ENCODE measurements at places on chromosomes 12 and 14.

- no peak for DNase-seq
Observed at GRCh38 chr14:22998329-22999012, 11.5 kb downstream of the C14orf93 start.

GRCh38 chr12:80178846-80179245, 79.5 kb downstream of the OTOGL start:
- DNase-seq = no peak

GRCh38 chr12:46371718-46372543, 642 bp downstream of the SLC38A2 start:
- peak; percentile 80 for DNase-seq

GRCh38 chr12:70828351-70828750, 92.2 kb downstream of the PTPRR start:
- no peak for DNase-seq

GRCh38 chr12:27252934-27253333, 8.8 kb downstream of the STK38L start:
- no peak for DNase-seq

DNA sequence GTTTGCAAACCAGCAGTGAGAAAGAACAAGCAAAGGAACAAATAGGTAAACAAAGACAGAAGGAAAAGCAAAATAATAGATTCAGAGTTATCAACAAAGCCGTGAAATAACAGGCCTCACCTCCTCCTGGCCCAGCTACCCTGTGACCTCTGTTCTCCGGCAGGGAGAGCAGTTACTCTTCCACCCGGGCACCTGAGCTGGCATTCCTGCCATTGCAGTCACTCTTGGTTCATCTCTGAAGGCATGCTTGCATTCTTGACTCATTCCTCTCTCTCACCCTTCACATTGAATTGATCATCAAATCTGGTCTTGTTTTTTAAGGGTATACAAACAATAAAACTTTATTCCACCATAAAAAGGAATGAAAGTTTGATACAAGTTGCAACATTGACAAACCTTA, 95.1 kb downstream of the TTC8 start:
- no peak for DNase-seq

GRCh38 chr12:124371366-124371765, 76.5 kb downstream of the RFLNA start:
- no peak for DNase-seq

GRCh38 chr14:102262929-102263462, 42.0 kb downstream of the MOK start:
- DNase-seq = no peak

- DNase-seq = no peak
Observed at GRCh38 chr12:111761706-111762105, 5.0 kb upstream of the ALDH2 start.

DNA sequence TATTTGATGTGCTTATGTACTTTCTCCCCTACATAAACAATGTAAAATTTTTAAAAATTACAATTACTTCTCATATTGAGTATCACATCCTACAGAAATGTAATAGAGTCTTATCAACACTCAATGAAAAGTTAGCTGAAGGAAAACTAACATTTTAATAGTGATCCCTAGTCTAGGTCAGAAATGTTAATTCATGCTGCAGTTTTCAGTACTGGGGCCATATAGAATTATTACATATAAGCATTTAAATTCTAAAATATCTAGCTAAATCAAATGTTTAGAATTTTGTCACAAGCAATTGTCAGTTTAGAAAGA, 37.8 kb downstream of the SLC6A15 start:
- DNase-seq = no peak

- DNase-seq = no peak
Observed at GRCh38 chr12:43676183-43676813, 82.3 kb downstream of the PUS7L start.

- DNase-seq = no peak
Observed at GRCh38 chr14:64407329-64407728, 19.2 kb downstream of the MTHFD1 start.

GRCh38 chr12:41979574-41979973, 165.1 kb downstream of the GXYLT1 start:
- no peak for DNase-seq

DNA sequence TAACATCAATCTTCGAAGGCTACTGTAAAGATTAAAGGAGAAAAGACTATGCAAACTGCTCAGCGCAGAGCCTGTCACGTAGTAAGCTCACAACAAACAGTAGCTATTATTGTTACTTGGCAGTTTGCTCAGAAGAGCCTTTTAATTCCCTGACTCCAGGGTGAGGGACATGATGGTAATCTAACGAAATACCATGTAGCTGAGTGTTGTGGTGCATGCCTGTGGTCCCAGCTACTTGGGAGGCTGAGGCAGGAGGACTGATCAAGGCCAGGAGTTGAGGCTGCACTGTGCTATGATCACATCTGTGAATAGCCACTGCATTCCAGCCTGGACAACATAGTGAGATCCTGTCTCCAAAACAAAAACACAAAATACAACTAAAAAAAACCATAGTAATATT, 22.8 kb downstream of the HEBP1 start:
- no peak for DNase-seq

- no peak for DNase-seq
Observed at GRCh38 chr12:88572781-88573549, 7.3 kb downstream of the KITLG start.

GRCh38 chr12:131773582-131774221, 54.5 kb upstream of the MMP17 start:
- DNase-seq = no peak

- DNase-seq = no peak
Observed at GRCh38 chr14:95297832-95298231, 21.9 kb downstream of the CLMN start.

DNA sequence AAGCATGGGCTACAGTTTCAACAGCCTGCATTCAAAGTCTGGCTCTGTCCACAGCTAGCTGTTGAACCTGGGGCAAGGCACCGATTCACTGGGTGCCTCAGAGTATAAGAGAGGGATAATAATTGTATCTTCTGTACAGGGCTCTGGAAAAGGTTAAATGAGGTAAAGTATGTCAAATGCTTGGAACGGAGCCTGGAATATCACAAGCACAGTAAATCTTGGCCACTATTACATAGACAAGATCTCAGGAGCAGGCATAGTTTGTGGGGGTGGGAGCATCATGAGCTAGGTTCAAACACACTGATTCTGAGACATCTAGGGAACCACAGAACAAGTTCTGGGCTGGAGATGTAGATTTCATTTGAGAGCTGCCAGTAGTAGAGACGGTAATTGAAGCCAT, 203.7 kb upstream of the NUDT4 start:
- no peak for DNase-seq

DNA sequence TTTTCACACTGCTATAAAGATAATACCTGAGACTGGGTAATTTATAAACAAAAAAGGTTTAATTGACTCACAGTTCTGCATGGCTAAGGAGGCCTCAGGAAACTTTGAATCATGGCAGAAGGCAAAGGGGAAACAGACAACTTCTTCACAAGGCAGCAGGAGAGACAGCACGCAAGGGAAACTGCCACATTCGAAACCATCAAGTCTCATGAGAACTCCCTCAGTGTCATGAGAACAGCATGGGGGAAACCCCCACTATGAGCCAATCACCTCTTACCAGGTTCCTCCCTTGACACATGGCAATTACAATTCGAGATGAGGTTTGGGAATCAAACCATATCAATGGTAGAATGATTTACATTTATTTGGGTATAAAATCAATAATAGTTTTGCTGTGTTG, 558.5 kb downstream of the TMTC2 start:
- no peak for DNase-seq

GRCh38 chr12:57781801-57782200, 786 bp upstream of the TSFM start:
- no peak for DNase-seq

- no peak for DNase-seq
Observed at GRCh38 chr12:102433304-102433703, 47.1 kb downstream of the IGF1 start.

DNA sequence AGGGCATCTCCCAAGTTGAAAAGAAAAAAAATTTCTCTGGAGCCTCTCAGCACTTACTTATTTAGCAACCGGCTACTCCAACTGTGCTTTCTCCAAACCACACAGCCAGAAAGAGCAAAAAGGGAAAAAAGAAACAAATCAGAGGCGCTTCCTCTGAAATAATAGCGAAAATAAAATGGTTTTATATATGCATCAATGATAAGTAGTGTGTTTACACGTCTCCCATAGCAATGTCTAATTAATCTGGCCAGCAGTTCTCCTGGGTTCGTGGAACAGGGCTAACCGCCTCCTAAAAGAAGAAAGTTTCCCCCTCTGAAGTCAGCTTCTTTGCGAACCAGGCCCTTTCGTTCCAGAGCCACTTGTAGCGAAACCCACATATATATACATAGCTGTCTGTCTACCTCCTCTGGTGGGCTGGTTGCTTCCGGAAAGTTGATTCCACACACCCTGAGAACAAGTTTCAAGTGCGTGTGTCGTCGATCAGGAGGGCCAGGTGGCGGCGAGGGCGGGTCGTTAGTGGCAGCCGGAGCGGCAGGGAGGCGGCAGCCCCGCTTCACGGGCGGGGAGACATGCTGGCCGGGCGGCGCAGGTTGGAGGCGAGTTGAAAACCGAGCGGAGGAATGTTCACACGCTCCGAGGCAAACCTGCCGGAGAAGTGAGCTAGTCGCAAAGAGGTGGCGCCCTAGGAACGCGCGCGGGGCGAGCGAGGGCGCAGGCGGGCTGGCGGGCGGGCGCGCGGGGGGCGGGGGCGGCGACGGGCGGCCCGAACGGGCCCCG, 2.7 kb downstream of the PTHLH start:
- DNase-seq = peak; percentile 46

DNA sequence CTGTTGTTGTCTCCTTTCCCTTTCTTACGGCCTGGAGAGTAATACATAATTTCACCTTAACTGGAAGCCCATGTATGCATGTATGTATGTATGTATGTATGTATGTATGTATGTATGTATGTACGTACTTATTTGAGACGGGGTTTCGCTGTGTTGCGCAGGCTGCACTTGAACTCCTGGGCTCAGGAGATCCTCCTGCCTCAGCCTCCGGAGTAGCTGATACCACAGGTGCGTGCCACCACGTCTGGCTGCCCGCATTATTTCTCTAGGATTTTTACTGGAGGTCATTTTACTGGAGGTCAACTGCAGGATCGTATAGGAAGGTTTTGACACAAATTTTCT, 644 bp upstream of the OS9 start:
- DNase-seq = no peak

DNA sequence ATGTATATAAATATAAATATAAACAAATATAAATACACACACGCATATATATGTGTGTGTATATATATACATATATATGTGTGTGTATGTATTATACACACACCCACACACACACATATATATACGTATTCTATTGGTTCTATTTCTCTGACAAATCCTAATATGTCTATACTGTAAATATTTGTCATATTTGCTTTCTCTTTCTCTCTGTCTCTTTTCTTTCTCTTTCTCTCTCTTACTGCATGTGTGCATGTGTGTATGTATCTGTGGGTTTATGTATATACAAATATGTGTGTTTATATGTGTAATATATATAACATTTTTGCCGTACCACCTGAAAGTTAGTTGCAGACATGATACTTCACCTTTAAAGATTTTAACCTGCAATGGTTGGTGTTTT, 174.2 kb upstream of the PLEKHG7 start:
- DNase-seq = no peak

DNA sequence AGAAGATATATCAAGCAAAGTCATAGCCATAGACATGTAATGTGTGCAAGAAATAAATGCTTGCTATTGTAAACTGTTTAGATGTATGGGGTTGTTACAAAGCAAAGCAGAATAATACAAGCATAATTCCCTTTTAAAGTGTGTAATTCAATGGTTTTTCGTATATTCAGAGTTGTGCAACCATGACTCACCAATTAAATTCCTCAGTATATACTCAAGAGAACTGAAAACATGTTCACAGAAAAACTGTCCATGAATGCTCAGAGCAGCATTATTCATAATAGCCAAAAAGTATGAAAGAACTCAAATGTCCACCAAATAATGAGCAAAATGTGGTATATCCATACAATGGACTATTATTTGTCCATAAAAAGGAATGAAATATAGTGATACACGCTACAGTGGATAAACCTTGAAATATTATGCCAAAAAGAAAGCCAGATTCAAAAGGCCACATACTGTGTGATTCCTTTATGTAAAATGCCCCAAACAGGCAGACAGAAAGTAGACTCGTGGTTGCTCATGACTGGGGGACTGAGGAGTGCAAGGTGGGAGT, 9.3 kb downstream of the GXYLT1 start:
- DNase-seq = no peak

DNA sequence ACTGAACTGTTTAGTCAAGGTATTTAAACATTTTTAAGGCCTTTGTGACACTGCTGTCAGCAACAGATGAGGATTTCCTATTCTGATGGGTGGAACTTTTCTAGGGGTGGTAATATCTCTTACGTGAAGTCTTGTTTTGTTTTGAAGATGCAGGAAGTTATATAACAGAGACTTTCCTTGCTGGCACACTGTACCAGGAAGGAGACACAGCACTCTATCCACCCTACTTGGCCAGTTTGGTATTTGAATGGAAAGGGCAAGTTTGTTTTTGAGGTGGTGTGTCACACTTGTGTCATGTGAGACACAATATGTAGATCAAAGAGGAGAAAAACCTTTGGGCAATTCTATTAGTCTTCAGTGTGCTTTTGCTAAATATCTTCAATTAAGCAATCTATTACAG, 51.6 kb upstream of the SRP54 start:
- no peak for DNase-seq

DNA sequence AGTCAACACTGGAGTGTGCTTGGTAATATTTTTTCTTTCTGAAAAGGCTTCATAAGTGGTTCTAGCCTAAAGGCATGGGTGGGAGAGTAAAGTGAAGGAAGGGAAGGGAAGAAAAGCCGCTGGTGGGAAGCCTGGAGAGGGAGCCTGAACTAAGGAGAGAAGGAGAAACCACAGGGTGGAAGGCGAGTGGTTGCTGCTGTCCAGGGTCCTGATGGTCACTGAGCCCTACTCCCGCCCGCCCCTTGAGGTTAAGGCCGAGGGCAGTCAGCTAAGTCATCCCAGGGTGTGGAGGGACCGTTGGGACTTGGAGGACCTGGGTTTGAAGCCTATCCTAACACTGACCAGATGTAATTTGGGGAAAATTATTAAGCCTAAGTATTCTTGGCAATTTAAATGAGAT, 189.1 kb downstream of the PIWIL1 start:
- no peak for DNase-seq

GRCh38 chr12:18703911-18704310, 33.9 kb downstream of the PLCZ1 start:
- no peak for DNase-seq

DNA sequence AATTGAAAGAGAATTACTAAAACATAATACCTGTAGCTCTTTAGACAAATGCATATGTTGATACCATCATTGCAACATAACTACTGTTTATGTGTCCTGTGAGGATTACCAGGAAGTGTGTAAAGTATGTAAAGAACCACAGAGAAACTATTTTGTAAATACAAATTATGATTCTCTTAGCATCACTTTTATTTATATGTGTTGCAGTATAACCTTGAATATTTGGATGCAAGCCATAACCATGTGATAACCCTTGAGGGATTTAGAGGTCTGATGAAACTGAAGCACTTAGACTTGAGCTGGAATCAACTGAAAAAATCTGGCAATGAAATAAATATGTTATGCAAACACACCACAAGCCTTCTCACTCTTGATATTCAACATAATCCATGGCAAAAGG, 77.5 kb downstream of the LRRC9 start:
- DNase-seq = no peak
